ENCODE measurements at places on chromosomes 6 and 20. TPM values are rescaled to one million over a fixed set of nuclear protein-coding genes. Genes with fewer than 3 reads are reported as not detected.

The SLC17A2 gene
- total RNA-seq: 0.05 TPM

The ENPP3 gene
- total RNA-seq: 4.4 TPM

The GCM1 gene
- under 0.01 TPM for total RNA-seq

The C4A gene
- total RNA-seq: 43.2 TPM

The MUCL3 gene
- total RNA-seq: 0.05 TPM

The CDSN gene
- total RNA-seq: 0.05 TPM

The BPIFB2 gene
- total RNA-seq: 0.05 TPM

The SRXN1 gene
- 3.5 TPM for total RNA-seq

The CST4 gene
- 0.80 TPM for total RNA-seq

The SKIC2 gene
- 25.4 TPM for total RNA-seq

The WFDC2 gene
- total RNA-seq: 5.6 TPM

The IL20RA gene
- total RNA-seq: 2.6 TPM
